ENCODE measurements at places on chromosomes 7 and 10.

DNA sequence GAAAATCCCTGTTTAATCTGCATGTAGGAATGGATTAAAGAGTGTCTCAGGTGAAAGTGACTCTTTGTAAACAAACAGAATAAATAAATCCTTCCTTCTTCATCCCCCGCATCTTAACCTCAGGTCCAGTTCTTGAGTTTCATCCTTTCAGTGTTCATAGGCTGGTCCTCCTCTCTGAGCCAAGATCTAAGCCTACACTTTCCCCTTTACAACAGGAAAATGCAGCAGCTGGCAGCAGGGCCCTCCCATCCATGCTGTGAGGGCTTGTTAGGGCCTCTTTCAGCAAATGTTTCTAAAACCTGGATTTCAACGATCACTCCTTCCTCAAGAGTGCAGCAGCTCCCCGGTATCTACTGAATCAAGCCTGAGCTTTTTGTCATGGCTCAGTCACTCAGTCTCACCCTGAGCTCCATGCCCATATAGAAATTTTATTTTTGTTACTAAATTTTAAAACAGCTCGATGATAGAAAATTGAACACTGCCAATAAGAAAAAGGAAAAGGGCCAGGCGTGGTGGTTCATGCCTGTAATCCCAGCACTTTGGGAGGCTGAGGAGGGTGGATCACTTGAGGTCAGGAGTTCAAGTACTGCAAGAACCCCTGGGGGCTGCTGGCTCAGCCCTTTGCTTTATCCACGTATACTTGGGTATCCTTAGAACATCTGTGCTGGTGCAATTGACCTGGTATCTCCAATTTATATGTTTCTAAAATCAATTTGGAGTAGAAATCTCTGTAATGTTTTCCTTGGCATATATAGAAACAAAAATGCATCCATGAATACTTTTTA is 15.6 kb downstream of the BLNK start:
- no peak for DNase-seq

- DNase-seq, result no peak
Measured at GRCh38 chr7:113292105-113292504, 173.8 kb upstream of the SMIM30 start.

DNA sequence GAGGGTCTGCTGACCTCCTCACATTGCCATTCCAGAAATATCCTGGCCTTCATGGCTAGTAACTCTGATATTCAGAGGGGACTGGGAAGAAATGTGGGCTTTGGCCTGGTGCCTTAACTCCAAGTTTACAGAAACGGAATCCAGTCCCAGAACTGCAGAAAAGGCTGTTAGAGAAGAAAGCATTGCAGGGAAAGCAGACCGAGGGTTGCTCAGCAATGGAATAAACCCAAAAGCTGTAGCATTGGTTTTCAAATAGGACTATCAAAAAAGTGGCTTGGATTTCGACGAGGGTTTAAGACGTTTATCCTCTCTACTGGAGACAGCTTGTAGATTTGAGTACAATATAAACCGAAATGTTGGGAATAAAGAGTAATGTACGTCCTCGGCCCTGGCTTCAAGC is 425.8 kb upstream of the FOXK1 start:
- no peak for DNase-seq

GRCh38 chr10:12158111-12158510 is 28.6 kb downstream of the SEC61A2 start:
- no peak for DNase-seq

GRCh38 chr7:92621561-92622023 is 31.4 kb upstream of the FAM133B start:
- DNase-seq, result peak; percentile 70
